ENCODE measurements at places on chromosomes 3 and 15. TPM values are rescaled to one million over a fixed set of nuclear protein-coding genes. Genes with fewer than 3 reads are reported as not detected.

KLHL18 gene
- total RNA-seq, result 25.1 TPM

DNA sequence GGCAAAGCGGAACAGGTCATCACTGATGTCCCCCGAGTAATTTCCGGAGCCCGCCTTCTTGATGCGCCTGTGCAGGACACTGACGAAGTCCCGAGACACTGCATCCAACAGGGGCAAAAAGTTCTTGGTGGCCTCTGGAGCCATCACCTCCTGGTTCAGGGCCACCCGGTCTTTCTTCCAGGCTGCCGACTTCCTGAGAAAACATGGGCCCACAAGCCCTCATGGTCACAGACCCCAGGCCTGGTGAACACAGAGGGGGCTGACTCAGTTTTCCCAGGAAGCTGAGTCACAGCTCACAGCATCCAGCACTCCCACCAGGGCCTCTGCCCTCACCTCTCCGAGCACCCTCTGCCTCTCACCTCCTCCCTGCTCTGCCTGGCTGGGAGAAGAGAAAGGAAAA lies 22.4 kb downstream of the CYP11A1 start:
- DNase-seq, result no peak

CLEC3B gene
- total RNA-seq, result not detected

DNA sequence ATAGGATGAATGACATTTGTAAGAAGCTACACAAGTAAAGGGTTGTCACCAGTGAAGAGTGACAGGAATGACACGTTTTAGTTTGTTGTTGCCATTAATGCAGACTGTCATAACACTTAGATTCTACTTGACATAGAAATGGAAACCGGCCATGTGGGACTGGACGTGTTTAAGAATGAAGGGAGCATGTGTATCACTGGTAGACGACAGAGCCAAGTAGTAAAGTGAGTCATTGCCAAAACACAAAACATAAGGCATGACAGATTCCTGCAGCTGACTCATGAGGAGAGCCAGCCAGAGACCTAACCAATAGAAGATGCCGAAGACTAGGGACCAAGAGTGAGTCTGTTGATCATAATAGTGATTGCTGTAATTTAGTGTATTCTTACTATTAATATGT lies 106.2 kb upstream of the PLAAT1 start:
- DNase-seq, result no peak

DNA sequence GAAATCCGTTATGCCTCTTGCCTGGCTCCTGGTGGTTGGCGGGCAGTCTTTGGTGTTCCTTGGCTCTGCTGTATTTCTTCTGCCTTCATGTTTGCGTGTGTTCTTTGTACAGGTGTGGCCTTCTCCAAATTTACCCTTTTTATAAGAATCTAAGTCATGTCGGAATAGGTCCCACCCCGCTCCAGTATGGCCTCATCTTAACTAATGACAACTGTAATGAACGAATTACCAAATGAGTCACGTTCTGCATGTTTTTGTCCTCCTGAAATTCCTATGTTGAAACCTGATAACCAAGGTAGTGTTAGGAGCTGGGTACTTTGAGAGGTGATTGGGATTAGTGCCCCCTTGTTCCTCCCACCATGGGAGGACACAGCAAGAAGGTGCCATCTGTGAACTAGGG lies 71.1 kb downstream of the ITPR1 start:
- no peak for DNase-seq

ZBTB20 gene
- total RNA-seq, result 10.8 TPM

DNA sequence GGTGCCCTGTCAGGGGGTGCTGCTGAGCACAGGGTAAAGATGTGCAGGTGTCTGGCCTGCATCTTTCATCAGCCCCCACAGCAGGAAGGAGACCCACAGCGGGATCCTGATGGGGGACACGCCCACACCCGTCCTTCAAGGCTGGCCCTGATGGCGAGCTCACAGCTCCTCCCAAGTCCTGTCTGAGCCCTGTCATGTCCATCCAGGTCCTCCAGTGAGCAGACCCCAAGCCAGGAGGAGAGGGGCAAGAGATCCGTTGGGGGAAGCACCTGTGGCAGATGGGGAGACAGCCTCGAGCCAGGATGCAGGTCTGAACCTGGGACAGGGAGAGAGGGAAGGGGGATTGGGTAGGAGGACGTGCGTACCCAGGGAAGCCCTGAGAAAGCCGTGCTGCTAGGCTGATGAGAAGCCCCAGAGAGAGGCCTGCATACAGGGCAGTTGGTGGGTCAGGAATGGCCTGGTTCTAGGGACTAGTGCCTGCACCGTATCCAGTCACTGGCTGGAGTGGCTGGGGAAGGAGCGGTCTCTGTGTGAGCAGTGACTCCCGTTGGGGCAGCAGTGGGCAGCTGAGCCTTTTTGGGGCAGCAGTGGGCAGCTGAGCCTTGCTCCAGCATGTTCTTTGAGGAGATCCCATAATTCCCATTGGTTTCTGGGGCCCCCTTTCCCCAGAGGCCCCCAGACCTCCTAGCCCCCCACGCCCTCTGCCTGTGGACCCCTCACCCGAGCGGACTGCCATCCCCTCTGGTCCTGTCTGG lies 133.3 kb upstream of the MEF2A start:
- no peak for DNase-seq

DNA sequence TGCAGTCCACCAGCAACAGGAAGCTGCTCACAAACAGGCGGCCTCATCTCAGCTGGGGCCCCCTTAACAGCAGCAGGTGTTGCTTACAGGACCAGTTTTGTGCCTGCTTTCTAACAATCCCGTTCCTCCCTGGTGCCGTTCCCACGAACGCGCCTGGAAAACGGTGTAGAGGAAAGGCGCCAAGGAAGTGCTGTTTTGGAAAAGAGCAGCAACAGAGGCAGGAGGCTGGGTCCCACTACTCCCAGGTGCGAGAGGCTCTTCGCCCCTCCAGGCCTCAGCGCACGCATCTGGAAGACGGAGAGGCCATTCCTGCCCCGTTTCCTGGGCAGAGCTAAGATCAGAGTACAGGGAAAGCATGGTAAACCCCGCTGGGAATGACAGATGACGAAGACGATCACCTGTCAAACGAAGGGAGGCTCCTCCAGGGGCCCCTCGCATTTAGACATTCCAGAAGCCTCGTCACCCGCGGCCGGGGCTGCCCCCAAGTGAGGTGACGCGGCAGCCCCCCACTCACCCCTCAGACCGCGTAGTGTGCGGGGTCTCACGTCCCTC lies 603 bp downstream of the SCAPER start:
- DNase-seq, result peak; percentile 21

DNA sequence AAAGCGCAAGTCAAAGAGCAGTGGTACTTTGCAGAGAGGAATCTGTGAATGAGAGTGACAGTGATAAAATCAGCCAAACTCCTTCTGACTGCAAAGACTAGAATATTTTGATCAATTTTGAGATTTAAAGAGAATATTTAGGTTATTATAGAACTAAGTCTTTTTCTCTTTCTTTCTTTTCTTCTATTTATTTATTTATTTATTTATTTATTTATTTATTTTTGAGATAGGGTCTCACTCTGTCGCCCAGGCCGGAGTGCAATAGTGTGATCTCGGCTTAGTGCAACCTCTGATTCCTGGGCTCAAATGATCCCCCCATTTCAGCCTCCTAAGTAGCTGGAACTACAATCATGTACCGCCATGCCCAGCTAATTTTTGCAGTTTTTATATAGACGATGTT lies 603.7 kb upstream of the NAALADL2 start:
- DNase-seq, result no peak

DNA sequence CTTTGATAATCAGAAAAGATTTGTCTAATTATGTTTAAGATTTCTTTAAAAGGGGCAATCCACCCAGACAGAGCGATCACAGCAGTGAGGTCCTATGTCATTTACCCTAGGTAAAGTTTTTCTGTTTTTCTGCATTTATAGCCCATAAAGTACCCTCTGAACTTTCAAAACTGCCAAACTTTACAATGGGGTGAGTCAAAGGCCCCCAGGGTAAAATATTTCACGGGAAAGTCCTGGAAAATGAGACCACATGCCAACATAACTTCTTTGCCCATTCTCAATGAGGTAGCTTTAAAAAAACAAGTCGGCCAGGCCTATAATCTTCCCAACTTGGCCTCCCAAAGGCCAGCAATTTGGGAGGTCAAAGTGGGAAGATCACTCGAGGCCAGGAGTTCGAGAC lies 53.0 kb downstream of the SUCLG2 start:
- DNase-seq, result no peak

AKAP13 gene
- total RNA-seq, result 105 TPM

GRCh38 chr3:49916686-49917085 lies 12.9 kb downstream of the MON1A start:
- DNase-seq, result no peak

CCR4 gene
- 38.6 TPM for total RNA-seq

MGLL gene
- 0.29 TPM for total RNA-seq

DNA sequence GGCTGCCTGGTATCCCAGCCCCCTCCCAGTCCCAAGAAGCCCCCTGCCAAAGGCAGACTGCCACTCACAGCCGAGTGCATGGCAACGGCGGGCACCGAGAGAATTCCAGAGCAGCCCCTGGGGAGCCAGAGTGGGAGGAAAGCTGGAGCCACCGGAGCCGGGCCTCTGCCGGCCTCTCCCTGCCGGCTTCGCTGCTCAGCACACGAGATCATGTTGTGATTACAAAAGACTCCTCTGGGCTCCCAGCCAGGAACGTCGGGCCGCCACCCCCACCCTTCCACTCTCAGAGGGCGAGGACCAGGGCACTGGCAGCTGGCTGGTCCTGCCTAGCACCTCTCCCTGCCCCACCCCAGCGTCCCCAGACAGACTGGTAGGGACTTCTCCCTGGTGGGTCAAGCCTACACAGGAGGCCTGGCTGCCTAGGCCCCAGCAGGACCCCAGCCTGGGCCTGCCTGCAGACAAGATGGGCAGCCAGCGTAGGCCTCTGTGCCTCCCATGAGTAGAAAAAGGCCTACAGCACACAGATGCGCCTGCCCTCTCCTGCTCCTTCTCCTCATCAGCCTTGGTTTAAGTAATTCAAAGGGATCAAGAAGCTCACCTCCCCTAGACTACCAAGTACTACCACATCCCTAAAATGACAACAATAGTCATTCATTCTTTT lies at the start of gene CCDC9B:
Gene CCDC9B, minus strand, starts transcription at position 200 of the 661 bp plus-strand sequence. Its CDS starts 120 bp downstream, at position 80.
- DNase-seq, result no peak

DNAH12 gene
- total RNA-seq, result 0.04 TPM

DNA sequence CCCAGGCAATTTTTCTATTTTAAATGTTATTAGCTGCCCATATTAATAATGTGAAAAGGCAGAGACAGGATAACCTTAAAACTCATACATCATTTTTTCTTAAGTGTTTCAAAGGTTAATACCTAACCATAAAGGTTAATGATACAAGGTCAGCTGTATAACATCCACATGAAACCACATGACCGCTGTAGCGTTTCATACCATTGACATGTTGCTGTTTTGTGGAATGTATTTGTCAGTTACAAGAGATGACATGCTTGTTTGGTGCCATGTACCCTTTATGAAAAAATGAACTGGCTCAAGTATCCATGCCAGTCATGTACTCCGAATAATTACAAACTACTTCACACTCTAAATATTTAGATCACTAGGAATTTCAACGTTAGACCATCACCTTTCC lies 207.4 kb downstream of the FMN1 start:
- no peak for DNase-seq

- DNase-seq, result no peak
Measured at GRCh38 chr3:30682434-30683155, 76.2 kb downstream of the TGFBR2 start.

DNA sequence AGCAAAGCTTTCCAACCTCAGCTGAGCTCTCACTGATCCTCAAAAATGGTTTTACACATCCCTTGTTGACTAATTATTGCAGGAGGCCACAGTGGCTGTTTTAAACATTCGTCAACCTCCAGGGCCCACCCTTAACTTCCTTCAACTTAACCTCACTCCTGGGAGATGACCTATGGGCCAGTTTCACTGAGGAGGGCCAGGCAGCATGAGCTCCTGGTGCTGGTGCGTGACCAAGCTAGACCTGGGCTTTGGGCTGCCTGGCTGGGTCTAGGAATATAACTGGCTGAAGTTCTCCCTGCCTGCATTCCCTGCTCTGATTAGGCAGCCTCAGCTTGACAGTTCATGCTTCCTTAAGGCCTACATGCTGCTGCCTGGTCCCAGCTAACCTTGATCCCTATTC lies 273.7 kb upstream of the ATP11B start:
- DNase-seq, result no peak

TNNC1 gene
- 8.4 TPM for total RNA-seq

DNA sequence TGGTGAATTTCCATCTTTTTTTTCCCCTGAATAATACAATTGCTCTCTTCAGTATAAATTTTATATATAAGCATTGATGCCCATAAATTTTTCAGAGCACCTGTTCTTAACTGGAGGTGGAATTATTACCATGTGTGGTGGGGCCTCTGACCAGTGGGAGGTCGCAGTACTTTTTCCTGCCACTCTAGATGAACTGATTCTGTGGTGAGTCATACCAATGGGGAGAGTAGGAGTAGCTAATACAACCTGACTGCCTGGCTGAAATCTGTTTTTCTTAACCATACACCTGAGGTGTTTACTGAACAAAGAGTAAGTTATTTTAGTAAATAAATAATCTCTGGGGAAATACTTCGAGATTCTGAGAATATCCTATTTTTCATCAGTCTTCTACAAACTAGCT lies 67.2 kb downstream of the UNC13C start:
- DNase-seq, result no peak

DNA sequence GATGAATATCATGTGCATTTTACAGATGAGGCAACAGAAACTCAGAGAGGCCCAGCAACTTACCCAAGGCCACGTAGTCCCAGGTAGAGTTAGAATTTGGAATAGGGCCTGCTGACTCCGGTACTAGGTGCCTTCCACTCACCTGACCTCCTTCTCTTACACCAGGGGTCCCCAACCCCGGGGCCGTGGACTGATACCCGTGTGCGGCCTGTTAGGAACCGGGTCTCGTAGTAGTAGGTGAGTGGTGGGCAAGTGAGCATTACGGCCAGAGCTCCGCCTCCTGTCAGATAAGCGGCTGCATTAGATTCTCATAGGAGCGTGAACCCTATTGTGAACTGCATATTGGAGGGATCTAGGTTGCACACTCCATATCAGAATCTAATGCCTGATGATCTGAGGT lies 64.8 kb downstream of the SMAD3 start:
- DNase-seq, result no peak

- DNase-seq, result no peak
Measured at GRCh38 chr3:30764891-30765290, 129.6 kb downstream of the GADL1 start.

- no peak for DNase-seq
Measured at GRCh38 chr3:61841111-61841845, 279.9 kb downstream of the PTPRG start.

GRCh38 chr15:56716334-56716733 lies 17.0 kb downstream of the ZNF280D start:
- no peak for DNase-seq

GRCh38 chr3:197376020-197376419 lies 77.6 kb upstream of the DLG1 start:
- no peak for DNase-seq

DNA sequence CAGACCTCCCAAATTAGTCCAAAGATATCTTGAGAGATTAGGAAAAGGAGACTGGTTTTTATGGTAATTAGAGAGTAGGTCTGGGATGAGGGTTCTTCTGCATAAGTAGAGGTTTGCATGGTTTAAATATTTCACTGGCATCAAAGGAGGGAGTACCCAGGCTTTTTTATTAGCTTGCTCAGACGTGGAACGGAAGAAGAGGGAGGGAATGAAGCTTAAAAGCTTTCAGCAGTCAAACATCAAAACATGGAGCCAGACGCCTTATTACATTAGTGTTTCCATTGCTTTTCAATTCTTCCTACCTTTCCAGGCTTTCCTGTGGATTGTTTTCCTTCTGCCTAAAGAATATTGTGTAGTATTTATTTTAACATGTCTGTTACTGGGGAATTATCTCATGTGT lies 342.1 kb upstream of the SOX2 start:
- DNase-seq, result no peak

GRCh38 chr3:99863588-99863987 lies 45.9 kb downstream of the CMSS1 start:
- DNase-seq, result no peak

SCG5 gene
- total RNA-seq, result 3.7 TPM

CELF6 gene
- 0.48 TPM for total RNA-seq
